Stimulated activated CD4-positive, alpha-beta T cell treated with anti-CD3 and anti-CD28 coated beads, Interleukin-1b, Interleukin-23, amount 100 ng/mL, for 4 hours (primary cell): ENCODE measurements at places on chromosomes 3 and 15.
A peak's percentile ranks its signal among the peaks of the same experiment; 100 is the strongest.

DNA sequence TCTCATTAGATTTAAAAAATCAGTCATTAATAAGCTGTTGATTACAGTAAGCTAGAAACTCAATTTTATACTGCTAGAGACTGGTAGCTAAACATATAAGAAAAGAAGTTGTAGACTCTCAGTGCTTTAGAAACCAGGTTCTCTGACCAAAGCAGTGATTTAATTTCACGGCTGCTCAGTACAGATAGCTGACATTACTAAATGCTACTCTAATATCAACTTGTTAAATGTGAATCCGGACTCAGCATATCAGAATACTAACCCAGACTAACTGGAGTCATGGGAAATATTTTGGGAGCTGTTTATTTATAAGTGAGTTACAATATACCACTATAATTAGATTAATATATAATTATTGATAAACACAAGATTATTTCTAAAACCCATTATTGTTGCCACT lies 80.4 kb downstream of the NEDD4 start:
- no peak for DNase-seq

GRCh38 chr3:157533298-157534070 lies 30.3 kb upstream of the VEPH1 start:
- DNase-seq: no peak

DNA sequence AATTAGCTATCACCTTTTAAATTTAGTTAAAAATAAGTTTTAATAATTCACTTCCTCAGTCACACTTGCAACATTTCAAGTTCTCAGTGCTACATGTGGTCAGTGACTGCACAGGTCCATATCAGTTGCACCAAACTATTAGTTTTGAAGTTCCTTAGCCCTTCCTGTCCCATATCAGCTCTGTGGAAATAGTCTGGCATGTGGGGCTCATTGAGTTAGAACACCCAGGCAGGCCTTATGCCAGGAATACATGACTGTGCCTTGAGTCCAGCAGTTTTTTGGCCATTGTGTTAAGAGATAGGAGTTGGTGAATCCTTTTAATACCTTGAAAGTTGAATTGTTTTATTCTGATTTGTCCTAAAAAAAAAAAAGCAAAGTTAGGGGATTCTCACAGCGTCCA lies 153.7 kb upstream of the BFSP2 start:
- DNase-seq: no peak

GRCh38 chr3:37096288-37096687 lies 78.1 kb downstream of the LRRFIP2 start:
- DNase-seq: no peak

DNA sequence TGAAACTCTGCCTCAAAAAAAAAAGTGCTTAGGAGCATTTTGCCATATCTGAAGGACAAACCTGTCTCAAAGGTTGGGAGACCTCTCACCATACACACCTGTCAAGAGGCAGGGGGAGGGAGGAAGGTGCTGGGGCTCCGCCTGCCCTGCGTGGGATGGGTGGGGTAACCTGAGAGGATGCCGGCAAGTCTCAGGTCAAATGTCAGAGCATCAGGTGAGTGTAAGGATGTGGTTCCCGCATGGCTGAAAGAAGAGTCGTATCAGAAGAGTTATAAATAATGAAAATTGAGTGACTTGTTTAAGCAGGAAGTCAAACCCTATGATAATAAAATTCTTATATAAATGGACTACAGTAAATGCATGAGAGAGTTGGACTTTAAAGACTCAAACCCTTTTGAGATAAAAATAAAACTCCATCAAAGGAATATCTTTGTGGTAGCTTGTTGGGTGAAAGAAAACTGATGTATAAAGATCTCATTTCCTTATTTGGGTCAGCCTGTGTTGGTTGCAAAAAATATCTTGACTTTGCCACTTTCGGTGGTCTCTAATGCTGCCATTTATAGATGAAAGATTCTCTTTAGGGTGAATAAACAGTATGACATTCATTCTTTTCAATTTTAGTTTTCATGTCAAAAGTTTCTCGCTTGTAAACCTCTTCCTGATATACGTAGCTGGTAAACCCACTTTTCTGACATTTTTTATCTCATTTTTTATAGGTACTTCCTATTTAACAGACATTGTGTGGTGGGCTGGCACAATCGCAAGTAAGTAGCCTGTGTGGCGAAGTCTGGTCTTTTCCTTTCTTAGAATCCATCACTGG lies 23.8 kb downstream of the NIPA1 start:
- no peak for DNase-seq

GRCh38 chr15:100940767-100941379 lies 21.7 kb downstream of the LRRK1 start:
- DNase-seq: no peak

DNA sequence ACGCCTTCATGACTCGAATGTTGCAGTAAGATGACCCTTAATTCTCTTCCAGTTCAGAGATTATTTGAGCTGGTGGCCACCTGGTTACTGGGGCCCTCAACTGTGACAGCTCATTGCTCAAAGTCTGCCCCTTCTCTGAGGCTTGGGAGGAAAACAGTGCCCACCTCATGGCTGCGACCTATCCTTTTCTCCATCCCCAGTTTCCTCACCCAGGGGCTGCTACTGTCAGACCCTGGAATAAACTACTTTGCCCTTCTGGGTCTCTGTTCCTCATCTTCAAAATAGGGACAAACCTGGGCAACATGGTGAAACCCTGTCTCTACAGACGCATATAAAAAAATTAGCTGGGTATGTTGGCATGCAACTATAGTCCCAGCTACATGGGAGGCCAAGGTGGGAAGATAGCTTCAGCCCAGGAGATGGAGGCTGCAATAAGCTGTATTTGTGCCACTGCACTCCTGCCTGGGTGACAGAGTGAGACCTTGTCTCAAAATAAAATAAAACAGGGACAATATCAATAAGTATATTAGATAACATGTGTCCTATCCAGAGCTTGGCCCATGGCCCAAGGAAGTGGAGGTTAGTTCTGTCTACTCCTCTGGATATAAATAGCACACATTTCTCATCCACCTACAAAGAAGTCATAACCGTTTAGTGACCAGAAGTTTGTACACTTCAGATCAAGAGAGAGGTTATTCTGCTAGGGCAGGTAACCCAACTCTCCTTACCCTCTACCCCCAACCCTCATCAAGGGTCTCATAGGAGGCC lies 2.2 kb upstream of the RASL12 start:
- DNase-seq: no peak

DNA sequence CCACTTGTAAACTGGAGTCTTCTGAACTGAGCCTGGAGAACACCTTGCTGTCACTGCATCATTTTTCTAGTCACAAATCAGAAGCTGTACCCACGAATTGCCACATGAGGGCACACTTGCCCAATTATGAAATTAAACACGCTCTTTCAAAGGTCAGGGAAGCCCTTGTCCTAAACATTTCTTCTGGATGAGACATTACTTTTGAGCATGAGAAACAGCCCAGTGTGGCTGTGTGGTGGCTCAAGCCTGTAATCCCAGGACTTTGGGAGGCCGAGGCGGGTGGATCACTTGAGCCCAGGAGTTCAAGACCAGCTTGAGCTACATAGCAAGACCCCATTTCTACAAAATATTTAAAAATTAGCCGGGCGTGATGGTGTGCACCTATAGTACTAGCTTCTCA lies 27.5 kb upstream of the CFAP161 start:
- DNase-seq: peak; percentile 36
